Memory B cell (primary cell): ENCODE measurements at places on chromosomes 7 and 10.

- peaks cover 9% of the 10 kb centered on the region for H3K4me1 ChIP-seq
- no peak overlapping the region for H3K27ac ChIP-seq
- H3K27me3 ChIP-seq, result no peaks in the 10 kb centered on the region
- peaks cover 10% of the 10 kb centered on the region for H3K36me3 ChIP-seq
Observed at GRCh38 chr7:127831318-127832219, 179.6 kb downstream of the SND1 start.

GRCh38 chr7:79822620-79823240 lies 311.9 kb upstream of the GNAI1 start:
- H3K27ac ChIP-seq, result no peak overlapping the region
- DNase-seq, result no peak
- no peaks in the 10 kb centered on the region for H3K27me3 ChIP-seq
- no peaks in the 10 kb centered on the region for H3K36me3 ChIP-seq
- H3K4me3 ChIP-seq, result no peak overlapping the region

- peak overlapping the region; percentile 92 for H3K4me3 ChIP-seq
- DNase-seq, result no peak
- no peaks in the 10 kb centered on the region for H3K36me3 ChIP-seq
- no peak overlapping the region for H3K27ac ChIP-seq
Observed at GRCh38 chr7:114084472-114085312, 165.9 kb upstream of the PPP1R3A start.

DNA sequence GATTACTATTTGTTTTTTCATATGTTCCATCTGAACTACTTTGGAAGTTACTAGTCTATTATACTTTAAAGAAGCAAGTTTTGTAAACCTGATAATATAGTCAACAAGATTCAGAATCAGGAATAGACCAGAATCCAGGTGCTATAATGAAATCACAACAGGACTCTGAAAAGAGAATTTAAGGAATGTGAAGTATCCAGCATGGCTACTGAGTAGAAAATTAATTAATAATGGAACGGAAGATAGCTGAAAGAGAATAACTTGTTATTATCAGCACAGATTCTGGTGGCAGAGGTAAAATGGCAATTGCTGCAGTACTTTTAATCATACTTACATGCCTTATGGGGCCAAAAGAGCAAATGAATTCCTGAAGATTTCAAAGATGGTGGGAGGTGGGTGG lies 43.1 kb upstream of the CHCHD3 start:
- no peaks in the 10 kb centered on the region for H3K36me3 ChIP-seq
- no peak overlapping the region for H3K27ac ChIP-seq
- no peaks in the 10 kb centered on the region for H3K4me1 ChIP-seq
- H3K27me3 ChIP-seq, result peaks cover 3% of the 10 kb centered on the region

GRCh38 chr7:126698446-126698845 lies 554.3 kb downstream of the GRM8 start:
- no peak overlapping the region for H3K27ac ChIP-seq
- no peaks in the 10 kb centered on the region for H3K27me3 ChIP-seq
- no peaks in the 10 kb centered on the region for H3K36me3 ChIP-seq
- no peak for DNase-seq

DNA sequence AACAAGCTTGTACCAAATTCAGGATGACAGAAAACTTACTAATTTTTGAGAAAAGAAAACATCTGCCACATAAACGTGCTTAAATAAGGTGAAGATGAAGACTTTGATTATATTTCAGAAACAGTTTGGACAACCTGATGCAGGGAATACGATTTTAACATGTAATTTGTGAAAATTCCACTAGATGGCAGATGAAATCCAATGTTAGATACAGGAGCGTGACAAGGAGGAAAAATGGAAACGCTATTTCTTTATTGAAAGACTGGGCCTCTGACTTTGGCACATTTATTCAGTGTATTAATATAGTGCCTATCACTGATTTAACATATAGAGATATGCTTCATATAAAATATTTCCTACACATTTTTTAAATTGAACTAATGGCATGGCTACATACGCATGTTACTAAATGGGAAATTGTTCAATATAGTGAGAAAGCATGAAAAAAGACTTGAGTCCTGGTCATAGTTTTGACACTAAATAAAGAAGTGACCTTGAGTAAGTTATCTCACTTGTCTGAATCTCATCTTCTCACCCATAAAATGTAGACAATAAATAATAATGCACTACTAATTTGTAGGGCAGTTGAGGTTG lies 60.7 kb downstream of the CD36 start:
- no peaks in the 10 kb centered on the region for H3K27me3 ChIP-seq
- no peak overlapping the region for H3K4me3 ChIP-seq
- no peak overlapping the region for H3K27ac ChIP-seq
- DNase-seq, result no peak
- H3K4me1 ChIP-seq, result no peaks in the 10 kb centered on the region
- no peaks in the 10 kb centered on the region for H3K36me3 ChIP-seq

DNA sequence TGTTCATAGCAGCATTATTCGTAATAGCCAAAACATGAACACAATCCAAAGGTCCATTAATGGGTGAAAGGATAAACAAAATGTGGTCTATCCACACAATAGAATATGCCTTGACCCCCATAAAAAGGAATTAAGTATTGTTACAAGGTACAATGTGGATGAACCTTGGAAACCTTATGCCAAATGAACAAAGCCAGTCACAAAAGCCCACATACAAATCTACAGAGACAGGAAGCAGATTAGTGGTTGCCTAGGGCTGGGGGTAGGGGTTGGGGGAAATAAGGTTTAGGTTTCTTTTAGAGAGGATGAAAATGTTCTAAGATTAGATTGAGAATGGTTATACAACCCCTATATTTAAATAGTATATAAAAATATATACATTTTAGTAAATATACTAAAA lies 34.8 kb downstream of the PIP4K2A start:
- H3K4me1 ChIP-seq, result peaks cover 49% of the 10 kb centered on the region
- no peak overlapping the region for H3K27ac ChIP-seq
- H3K4me3 ChIP-seq, result no peak overlapping the region

DNA sequence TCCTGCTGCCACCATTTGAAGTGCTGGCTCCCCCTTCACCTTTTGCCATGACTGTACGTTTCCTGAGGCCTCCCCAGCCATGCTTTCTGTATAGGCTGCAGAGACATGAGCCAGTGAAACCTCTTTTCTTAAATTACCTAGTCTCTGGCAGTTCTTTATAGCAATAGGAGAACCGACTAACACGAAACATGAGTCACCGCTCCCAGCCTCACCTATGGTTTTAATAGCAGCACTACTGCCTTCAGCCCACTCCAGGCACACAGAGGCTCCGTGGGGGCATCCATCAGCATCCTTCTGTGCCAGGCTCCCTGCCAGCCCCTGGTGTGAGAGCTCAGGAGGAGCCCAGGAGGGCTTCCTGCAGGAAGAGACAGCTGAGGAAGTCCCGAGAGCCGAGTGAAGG lies 5.5 kb upstream of the ZNF316 start:
- H3K4me1 ChIP-seq, result peaks cover 7% of the 10 kb centered on the region
- H3K27me3 ChIP-seq, result no peaks in the 10 kb centered on the region
- DNase-seq, result no peak

DNA sequence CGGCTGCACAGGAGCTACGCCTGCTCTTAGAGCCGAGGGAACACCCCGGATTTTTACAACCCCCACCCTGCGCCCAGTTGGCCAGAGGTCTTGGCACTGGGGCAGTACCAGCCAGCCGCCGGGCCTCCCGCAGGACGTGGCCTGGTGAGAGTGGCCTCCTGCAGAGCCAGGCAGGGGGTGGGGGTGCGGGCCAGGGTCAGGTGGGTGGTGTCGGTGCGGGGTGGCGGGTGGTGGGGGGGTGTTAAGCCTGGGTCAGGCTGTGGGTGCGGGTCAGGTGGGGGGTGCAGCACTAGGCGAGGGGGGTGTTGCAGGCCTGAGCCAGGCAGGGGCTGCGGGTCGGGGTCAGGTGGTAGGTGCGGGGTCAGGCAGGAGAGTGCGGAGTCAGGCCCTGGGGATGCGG lies 647 bp downstream of the ECHS1 start:
- peaks cover 7% of the 10 kb centered on the region for H3K36me3 ChIP-seq
- peak overlapping the region; percentile 84 for H3K4me3 ChIP-seq
- DNase-seq, result no peak
- H3K27me3 ChIP-seq, result no peaks in the 10 kb centered on the region
- H3K27ac ChIP-seq, result no peak overlapping the region

GRCh38 chr10:77889277-77889903 lies 37.2 kb downstream of the DLG5 start:
- DNase-seq, result no peak
- H3K4me3 ChIP-seq, result no peak overlapping the region
- H3K36me3 ChIP-seq, result no peaks in the 10 kb centered on the region
- no peaks in the 10 kb centered on the region for H3K4me1 ChIP-seq

DNA sequence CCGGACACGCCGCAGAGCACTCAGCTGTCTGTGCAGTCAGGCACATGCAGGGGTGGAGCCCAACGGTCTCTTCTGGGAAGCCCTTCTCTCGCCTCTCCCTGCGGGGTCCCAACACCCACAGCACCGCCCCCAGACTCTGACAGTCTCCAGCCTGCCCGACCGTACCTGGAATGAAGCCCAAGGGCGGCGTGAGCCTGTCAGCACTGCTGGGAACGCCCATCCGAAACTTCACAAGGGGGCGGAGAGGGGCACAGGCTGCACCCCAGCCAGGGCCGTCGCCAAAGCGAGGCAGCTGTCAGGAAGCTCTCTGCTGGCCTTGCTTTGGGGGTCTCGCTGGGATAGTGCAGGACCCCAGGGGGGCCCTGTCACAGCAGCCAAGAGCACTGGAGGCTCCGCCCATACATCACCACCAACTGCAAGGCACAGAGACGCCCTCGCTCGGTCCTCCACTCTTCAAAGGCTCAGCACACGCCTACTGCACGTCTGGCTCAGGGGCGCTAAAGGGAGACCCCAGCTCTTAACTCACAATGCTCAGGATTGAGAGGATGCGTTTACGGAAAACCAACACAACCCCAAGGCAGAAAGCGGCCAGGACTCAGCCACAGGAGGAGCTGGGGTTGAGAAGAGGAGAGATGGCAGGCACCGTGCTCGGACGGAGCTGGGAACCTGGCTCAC lies 30.9 kb downstream of the MAD1L1 start:
- DNase-seq, result no peak
- no peaks in the 10 kb centered on the region for H3K27me3 ChIP-seq
- H3K36me3 ChIP-seq, result peaks cover 15% of the 10 kb centered on the region
- H3K4me3 ChIP-seq, result no peak overlapping the region
- peaks cover 13% of the 10 kb centered on the region for H3K4me1 ChIP-seq

- peaks cover 4% of the 10 kb centered on the region for H3K36me3 ChIP-seq
- H3K4me3 ChIP-seq, result no peak overlapping the region
- no peak for DNase-seq
- H3K27me3 ChIP-seq, result no peaks in the 10 kb centered on the region
- peaks cover 7% of the 10 kb centered on the region for H3K4me1 ChIP-seq
Observed at GRCh38 chr7:5041047-5041446, 4.6 kb upstream of the RBAK start.

DNA sequence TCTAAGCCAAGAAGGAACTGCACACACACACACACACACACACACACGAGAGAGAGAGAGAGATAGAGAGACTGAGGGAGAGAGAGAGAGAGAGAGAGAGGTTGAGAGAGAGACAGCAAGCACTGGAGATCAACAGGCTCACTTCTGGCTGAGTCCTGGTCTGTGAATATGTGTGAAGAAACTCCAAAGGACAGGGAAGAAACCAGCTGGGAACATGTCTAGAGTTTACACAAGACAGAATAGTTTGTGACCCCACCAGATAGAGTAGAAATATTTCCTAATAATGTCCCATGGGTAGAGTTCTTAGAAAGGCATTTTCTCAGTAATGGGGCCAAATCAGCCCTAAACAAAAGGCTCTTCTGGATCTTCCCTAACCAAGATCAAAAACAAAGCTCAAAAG lies 155.5 kb upstream of the IGFBP3 start:
- DNase-seq, result no peak
- peaks cover 1% of the 10 kb centered on the region for H3K27me3 ChIP-seq
- no peak overlapping the region for H3K4me3 ChIP-seq
- no peaks in the 10 kb centered on the region for H3K4me1 ChIP-seq

- peaks cover 2% of the 10 kb centered on the region for H3K4me1 ChIP-seq
- no peaks in the 10 kb centered on the region for H3K27me3 ChIP-seq
- no peak overlapping the region for H3K27ac ChIP-seq
- H3K4me3 ChIP-seq, result no peak overlapping the region
- no peak for DNase-seq
Observed at GRCh38 chr10:77390481-77390891, 247.1 kb downstream of the KCNMA1 start.

- no peak for DNase-seq
- no peak overlapping the region for H3K4me3 ChIP-seq
- no peaks in the 10 kb centered on the region for H3K36me3 ChIP-seq
- peaks cover 25% of the 10 kb centered on the region for H3K27me3 ChIP-seq
Observed at GRCh38 chr10:43273997-43274396, 7.1 kb upstream of the RASGEF1A start.

DNA sequence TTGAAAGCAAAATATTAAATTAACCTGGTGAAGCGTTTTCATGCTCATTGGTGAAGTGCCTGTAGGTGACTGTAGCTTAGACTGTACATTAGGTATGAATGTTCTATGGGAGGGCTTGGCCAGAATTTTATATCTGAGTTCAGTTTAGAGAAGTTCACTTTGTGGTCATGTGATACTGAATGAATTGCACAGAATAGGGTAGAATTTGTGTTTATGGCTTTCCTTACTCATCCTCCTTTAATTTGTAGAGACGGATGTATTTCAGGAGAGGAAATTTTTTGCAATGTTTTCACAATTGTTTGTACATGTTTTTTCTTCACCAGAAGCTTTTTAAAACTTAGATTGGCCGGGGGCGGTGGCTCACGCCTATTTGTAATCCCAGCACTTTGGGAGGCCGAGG lies 32.3 kb downstream of the REEP3 start:
- peaks cover 2% of the 10 kb centered on the region for H3K36me3 ChIP-seq
- no peak overlapping the region for H3K4me3 ChIP-seq
- H3K4me1 ChIP-seq, result peaks cover 10% of the 10 kb centered on the region
- H3K27me3 ChIP-seq, result no peaks in the 10 kb centered on the region
- no peak for DNase-seq
- H3K27ac ChIP-seq, result no peak overlapping the region

GRCh38 chr10:102762401-102763015 lies 18.8 kb downstream of the WBP1L start:
- no peak overlapping the region for H3K27ac ChIP-seq
- no peaks in the 10 kb centered on the region for H3K27me3 ChIP-seq
- peaks cover 17% of the 10 kb centered on the region for H3K4me1 ChIP-seq
- peaks cover 31% of the 10 kb centered on the region for H3K36me3 ChIP-seq
- no peak for DNase-seq

- peaks cover 4% of the 10 kb centered on the region for H3K36me3 ChIP-seq
- H3K27me3 ChIP-seq, result peaks cover 6% of the 10 kb centered on the region
- DNase-seq, result no peak
- H3K4me1 ChIP-seq, result peaks cover 6% of the 10 kb centered on the region
Observed at GRCh38 chr10:30791197-30791611, 161.7 kb upstream of the LYZL2 start.

DNA sequence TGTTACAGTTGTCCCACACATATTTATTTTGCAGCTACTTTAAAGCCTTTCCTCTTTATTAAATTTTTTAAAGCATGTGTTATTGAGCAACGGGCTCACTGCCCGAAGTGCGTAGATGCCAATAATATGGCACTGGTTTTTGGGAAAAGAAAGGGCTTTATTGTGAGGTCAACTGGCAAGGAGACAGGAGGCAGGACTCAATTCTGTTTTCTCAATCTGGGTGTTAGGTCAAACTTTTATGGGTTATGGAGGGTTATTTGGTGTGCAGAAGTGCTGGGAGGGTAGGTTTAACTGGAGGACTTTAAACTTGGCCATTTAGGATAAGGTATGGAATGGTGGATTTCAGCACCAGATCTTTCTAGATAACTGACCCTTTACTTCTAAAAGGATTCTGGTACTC lies 183.6 kb downstream of the LRRC4 start:
- peaks cover 8% of the 10 kb centered on the region for H3K4me1 ChIP-seq
- H3K27me3 ChIP-seq, result no peaks in the 10 kb centered on the region
- H3K4me3 ChIP-seq, result no peak overlapping the region
- peaks cover 40% of the 10 kb centered on the region for H3K36me3 ChIP-seq
